ENCODE measurements at places on chromosomes 16 and 17.
A peak's percentile ranks its signal among the peaks of the same experiment; 100 is the strongest.

GRCh38 chr17:19812407-19812806 lies 55.3 kb downstream of the ULK2 start:
- no peak for DNase-seq

DNA sequence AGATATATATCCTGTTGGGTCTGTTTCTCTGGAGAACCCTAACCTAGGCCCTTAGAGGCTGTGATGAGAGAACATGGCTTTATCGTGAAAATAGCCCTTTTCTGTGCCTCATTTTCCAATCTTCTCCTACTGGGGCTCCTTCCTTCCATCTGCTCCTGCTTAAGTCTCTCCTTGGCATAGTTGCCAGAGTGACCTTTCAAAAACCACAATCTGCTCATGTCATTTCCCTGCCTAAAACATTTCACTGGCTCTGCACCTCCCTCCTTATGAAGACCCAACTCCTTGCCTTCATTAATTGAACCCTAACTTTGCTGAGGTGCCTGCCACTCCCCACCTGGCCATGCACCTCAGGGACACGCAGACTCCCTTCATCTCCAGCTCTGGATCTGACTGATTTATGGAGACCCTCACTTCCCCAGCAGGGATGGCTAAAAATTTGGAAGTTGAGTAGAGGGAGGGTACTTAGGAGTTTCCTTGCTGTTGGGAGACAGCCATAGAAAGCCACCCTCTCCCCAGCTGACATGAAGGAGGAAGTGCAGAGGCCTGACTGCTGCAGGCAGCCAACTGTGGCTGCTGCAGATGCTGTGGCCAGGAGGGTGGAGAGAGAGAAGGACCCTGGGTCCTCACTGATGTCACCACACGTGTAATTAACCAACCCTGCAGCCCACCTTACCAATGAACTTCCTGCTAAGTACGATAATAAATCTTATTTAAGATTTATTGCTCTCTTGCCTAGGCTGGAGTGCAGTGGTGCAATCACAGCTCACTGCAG lies 6.3 kb upstream of the GGA2 start:
- peak; percentile 63 for DNase-seq

GRCh38 chr17:45905814-45906213 lies 11.5 kb downstream of the MAPT start:
- DNase-seq: no peak

- DNase-seq: no peak
These were observed 354.1 kb downstream of the KCNJ2 start for GRCh38 chr17:70523426-70523825.

- no peak for DNase-seq
These were observed 49.0 kb downstream of the RHOT1 start for GRCh38 chr17:32191306-32191705.

DNA sequence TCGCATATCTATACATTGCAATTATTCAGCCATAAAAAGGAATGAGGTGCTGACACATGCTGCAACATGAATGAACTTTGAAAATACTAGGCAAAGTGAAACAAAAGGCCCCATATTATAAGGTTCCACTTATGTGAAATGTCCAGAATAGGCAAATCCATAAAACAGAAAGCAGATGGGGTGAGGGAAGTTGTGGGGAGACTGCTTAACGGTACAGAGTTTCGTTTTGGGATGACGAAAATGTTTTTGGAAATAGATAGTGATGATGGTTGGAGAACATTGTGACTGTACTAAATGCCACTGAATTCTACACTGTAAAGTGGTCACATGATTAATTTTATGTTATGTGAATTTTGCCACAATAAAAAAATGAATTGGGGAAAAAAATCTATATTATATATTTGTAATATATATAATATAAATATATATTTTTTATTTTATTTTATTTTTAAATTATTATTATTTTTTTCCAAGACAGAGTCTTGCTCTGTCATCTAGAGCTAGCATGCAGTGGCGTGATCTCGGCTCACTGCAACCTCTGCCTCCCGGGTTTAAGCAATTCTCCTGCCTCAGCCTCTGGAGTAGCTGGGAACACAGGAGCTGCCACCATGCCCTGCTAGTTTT lies 4.2 kb upstream of the GNA13 start:
- DNase-seq: peak; percentile 15

DNA sequence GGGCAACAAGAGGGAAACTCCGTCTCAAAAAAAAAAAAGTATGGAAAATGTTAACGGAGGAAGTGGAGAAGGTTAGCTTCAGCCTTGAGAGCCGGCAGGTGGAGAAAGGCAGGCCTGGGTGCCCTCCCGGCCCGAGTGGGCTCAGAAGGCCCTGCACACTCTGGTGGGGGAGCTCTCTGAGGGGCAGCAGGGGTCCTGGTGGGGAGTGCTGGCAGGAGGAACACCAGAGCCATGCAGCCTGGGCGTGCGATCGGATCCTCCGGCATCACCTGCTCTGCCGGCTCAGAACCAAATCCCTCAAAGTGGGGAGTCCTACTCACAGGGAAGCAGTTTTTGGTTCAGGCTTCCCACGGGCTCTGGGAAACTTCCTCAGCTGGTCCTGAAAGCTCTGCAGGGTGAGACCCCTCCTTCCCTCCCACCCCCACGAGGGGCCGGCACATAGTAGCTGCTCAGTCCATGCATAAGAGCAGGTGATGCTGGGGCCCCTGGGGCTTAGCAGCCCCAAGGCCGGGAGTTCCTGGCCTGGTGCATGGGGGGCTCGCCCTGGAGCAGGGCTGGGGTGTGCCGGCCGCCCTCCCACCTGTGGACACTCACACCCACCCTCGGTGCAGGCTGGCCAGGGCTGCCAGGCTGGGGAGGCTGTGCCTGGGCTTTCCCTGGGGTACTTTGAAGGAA lies 1.2 kb downstream of the FN3K start:
- no peak for DNase-seq

- DNase-seq: peak; percentile 59
These were observed 6.4 kb downstream of the C16orf86 start for GRCh38 chr16:67672739-67673662.

GRCh38 chr16:55656691-55657092 lies 904 bp downstream of the SLC6A2 start:
- no peak for DNase-seq

DNA sequence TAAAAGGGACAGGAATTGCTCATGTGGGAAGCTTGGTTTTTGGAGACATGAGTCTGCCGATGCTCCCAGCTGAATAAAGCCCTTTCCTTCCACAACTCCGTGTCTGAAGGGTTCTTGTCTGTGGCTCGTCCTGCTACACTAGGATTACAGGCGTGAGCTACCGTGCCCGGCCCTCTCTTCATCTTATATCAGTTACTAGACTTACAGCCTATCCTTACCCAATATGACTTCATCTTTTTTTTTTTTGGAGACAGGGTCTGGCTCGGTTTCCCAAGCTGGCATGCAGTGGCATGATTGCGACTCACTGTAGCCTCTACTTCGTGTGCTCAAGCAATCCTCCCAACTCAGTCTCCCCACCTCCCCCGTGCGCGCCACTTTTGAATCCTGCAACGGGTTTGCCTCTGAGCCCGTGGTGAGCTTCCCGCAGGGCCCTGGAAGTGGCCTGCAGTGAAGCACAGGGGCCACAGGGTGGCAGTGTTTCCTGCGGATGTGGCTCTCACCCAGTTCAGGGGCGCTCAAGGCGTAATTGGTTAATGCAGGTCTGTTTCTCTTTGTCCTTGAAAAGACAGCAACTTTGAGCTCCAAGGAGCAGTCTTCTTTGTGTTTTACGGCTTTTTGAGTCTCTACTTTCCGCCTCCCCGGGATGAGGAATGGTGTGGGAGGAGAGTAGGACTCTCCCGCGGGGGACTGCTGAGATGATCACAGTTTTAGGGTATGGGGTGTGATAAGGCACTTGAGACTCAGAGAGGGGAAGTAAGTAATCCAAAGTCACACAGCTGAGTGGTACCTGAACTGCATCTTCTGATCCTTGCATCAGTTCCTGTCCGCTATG lies 22.7 kb upstream of the GPRC5B start:
- peak; percentile 71 for DNase-seq

GRCh38 chr17:50638966-50639713 lies 4.5 kb downstream of the ABCC3 start:
- DNase-seq: no peak

GRCh38 chr17:11644265-11645212 lies 46.3 kb downstream of the DNAH9 start:
- DNase-seq: peak; percentile 3

DNA sequence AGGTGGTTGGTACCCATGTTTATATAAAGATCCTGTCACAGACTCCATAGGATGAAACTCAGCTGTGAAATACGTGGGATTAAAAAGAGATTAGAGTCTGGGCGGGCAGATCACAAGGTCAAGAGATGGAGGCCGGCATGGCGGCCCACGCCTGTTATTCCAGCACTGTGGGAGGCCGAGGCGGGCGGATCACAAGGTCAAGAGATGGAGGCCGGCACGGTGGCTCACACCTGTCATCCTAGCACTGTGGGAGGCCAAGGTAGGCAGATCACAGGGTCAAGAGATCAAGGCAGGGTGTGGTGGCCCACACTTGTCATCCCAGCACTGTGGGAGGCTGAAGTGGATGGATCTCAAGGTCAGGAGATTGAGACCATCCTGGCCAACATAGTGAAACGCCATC lies 3.9 kb downstream of the ANAPC11 start:
- DNase-seq: no peak

GRCh38 chr16:48323783-48324775 lies 61.1 kb downstream of the SIAH1 start:
- no peak for DNase-seq

DNA sequence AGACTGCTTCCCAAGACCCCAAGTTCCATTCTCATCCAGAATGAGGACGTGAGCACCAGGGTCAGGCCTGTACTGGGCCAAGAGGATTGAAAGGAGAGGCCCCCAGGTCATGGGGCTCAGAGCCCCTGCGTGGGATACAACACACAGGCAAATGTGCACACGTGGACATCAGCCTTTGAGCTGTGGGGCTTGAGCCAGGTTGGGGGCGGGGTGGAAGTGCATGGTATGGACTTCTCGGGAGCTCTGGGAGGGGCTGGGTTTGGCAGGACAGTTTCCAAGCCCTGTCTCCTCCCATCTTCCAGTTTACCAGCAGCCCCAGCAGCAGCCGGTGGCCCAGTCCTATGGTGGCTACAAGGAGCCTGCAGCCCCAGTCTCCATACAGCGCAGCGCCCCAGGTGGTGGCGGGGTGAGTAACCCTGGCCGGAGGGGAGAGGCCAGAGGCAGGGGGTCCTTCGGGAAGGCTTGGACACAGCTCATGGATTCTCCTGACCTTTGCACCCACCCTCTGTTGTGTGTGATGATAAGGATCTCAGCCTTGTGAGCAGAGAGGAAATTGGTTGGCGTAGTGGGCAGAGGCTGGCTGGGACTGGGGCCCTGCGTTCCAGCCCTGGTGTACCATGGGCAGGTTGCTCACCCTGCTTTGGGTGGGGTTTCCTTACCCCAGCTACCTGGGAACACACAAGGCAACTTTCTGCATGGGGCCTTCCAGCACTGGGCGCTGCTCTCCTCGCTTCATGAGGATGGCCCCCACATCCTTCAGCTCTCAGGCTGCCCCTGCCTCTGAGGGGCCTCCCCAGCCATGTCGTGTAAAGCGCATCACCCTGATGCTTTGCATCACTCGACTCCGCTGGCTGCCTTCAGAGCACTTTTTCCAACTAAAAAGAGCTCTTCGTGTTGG lies 10.4 kb upstream of the LASP1NB start:
- no peak for DNase-seq

Measured in CD4-positive, alpha-beta T cell treated with Interferon alpha-2 for 1 hour (primary cell).